ENCODE measurements at places on chromosomes 3 and 15.

- no peak for DNase-seq
Measured at GRCh38 chr3:56536735-56537134, 20.2 kb upstream of the CCDC66 start.

DNA sequence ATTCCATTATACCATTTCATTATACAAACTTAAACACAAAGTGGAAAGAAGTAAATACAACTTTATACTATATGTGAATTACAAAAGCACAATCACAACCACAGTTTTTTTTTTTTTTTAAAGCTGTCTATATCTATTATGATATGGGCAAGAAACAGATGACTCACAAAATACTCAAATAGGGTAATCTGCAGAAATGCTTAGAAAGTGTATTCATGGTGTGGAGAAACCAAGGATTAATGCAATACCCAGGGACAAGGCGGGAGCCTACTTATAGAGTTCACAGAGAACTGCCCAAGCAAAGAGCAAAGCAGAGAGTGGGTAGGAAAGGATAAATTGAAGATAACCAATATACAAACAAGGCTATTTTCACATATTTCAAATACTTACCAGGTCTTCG, 332.0 kb downstream of the FHIT start:
- no peak for DNase-seq

DNA sequence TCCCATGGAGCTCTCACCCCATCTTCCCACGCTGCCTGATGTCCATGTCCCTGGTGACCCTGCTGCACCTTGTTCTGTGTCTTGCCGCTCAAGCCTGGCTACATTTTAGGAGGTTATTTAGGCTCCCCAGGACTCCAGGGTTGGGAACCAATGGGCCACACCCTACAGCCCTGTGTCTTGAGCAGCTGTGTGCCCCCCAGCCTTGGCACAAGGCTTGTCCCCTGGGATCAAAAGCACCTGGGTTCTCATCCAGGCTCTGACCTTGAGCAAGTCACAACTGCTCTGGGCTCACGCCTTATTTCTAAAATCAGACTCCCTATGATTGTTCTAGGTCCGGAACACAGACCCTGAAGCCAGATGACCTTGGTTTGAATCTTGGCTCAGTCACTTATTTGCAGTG, 14.1 kb downstream of the SPSB4 start:
- no peak for DNase-seq

DNA sequence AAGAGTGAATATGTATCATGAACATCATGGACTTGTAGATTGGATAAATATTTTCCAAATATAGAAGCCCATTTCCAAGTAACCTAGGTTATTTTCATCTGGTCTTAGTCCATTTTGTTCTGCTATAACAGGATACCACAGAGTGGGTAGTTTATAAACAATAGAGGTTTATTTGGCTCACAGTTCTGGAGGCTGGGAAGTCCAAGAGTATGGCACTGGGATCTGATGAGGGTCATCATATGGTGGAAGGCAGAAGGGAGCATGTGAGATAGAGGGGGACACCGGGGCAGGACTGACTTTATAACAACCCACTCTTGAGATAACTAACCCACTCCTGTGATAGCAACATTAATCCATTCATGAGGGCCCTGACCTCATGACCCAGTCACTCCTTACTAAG, 9.4 kb upstream of the MGA start:
- DNase-seq, result no peak

- DNase-seq, result no peak
Measured at GRCh38 chr3:21154911-21155310, 596.1 kb downstream of the ZNF385D start.

DNA sequence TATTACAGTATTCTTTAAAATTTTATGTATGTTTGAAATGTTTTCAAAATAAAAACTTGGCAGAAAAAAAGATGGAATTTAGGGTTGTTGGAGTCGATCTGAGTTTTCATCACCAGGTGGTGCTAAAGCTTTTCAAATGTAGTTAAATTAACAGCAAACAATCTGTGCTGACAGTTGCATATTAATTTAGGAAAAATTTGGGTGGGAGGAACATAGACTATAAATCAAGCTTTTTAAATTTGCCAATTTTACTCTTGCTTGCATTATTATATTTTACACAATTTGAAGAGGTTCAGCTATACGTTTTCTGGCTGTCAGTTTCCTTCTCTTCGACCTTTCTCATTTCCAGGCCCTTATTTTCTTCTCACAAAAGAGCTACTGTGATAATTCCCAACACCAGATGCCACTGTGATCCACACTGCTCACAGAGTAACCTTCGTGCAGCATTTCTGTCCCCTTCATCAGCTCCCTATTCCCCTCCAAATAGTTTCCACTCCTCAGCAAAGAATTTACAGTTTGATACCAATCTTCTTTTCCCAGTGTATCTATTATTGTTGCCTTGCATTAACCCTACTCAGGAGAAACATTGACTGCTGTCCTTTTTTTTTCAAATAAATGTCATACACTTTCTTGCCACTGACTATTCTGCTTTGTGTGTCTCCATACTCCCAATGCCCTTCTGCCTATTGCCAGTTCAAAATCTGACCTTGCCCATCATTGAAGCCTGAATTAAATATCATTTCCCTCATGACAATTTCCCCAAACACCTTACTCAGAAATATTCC, 53.4 kb upstream of the EIF5A2 start:
- DNase-seq, result peak; percentile 74

- DNase-seq, result no peak
Measured at GRCh38 chr3:155354658-155355057, 61.2 kb upstream of the STRIT1 start.

GRCh38 chr3:41434781-41435180, 235.5 kb downstream of the CTNNB1 start:
- no peak for DNase-seq

DNA sequence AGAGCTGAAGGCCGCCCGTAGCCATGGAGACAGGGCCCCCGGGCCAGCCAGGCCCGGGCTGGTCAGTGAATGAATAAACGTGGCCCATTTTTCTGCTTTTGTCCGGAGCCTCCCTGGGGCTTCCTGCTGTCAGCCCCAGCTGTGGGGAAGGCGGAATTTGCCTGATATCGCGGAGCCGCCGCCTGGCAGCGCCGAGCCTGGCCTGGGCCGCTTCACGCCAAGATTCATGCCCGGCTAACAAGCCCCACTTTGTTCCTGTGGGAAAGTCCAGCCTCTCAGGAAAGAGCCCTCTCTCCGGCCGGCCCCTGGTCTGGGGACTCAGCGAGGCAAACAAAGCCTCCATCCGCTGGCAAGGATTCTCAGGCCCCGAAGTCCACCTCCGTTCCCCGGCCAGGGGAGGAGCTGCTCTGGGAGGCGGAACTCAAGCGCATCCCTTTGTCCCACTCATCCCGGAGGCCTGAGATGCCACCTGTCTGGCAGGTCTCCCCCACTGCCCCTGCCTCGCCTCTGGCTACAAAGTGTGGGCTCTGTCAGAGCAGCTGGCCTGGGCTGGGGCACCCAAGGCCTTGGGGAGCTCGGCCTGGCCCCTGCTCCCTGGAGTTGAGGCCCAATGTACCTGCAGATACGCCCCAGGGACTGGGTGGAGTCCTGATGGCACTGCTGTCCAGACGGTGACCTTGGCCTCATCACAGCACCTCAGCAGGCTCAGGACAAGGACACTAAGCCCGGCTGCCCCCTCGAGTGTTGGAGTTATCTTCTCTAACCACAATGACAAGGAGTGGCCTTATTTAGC, 51.6 kb upstream of the SLC6A11 start:
- DNase-seq, result no peak

DNA sequence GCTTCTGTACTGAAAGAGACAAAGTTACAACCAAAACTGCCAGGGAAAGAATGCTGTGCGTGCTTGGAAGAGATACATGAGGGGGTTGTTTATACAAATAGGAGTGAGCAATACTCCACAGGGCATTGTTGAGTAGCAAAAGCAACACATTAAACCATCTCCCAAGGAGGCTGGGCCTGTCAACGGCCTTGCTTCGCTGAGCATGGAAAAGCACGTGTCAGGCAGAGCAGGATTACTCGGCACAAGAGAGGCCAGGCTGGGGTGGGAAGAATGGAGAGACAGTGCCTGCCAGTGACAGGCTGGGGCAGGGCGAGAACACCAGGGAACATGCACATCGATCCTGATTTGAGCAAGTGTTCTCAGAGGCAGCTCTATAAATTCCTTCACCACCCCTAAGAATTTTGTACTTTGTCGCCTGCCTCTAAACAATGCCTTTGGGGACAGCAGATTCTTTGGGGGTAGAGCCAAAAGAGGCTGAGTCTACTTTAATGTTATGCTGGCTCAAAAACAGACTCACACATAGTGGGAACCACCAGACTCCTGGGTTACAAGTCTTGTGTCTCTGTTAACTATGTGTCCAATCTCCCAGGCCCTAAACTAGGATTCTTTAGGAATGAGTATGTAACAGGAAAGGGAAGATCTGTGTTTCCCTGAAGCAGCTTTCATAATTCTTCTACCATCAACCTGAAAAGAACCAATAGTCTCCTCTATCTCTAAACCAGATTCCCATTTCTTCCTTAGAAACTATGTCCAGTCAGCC, 67.2 kb downstream of the LIPC start:
- DNase-seq, result no peak

- no peak for DNase-seq
Measured at GRCh38 chr3:38109580-38110313, 27.2 kb downstream of the ACAA1 start.

DNA sequence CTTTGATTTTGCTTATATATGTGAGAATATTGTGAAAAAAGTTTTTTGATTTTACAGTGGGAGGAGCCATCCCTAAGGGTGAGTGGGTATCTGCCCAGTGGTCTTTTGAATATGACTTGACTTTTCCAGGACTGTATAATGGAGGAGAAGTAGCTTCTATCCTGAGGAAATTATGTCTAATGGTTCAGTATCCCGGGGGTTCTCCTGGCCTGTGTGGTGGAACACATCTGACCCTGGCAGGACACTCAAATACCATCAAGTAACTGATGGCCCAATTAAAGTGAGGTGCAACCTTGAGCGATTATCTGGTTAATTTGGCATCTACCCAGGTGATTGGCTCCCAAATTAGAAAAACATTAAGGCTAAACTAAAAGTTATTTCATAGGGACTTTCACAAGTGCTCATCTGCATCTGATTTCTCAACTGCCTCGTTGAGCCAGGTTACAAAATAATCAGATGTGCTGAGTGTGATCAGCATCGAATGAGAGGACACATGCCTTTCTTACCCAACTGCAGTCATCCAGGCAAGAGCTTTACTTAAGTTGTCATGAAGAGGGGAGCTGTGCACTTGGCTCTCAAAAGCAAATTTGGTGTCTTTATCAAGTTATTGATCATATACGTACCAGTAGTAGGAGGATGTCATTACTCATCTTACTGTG, 201.4 kb downstream of the IL5RA start:
- no peak for DNase-seq

GRCh38 chr15:93720607-93721006, 510.8 kb upstream of the MCTP2 start:
- no peak for DNase-seq

GRCh38 chr3:196020373-196020772, 61.5 kb downstream of the TFRC start:
- DNase-seq, result no peak

- DNase-seq, result no peak
Measured at GRCh38 chr15:25251700-25252390, 187.0 kb downstream of the UBE3A start.

GRCh38 chr3:59251869-59252268, 202.0 kb upstream of the CFAP20DC start:
- DNase-seq, result no peak

DNA sequence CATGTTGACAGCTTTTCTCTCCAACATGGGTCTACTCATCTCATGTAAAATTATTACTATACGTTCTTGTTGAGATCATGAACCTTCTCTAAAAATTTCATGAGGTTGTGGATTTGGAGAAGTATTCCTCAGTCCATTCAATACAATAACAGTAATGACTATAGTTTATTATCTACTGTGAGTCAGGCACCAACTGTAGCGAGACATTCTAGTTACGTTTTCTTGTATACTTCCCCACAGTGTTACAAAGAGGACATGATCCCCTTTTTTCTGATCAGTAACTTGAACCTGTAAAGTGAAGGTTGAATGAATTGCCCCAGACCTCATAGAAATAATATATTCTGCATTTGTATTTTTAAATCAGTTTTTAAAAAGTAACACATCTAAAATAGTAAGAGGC, 76.4 kb downstream of the AKAP13 start:
- no peak for DNase-seq

- DNase-seq, result no peak
Measured at GRCh38 chr3:119570229-119570628, 9.1 kb upstream of the ADPRH start.

DNA sequence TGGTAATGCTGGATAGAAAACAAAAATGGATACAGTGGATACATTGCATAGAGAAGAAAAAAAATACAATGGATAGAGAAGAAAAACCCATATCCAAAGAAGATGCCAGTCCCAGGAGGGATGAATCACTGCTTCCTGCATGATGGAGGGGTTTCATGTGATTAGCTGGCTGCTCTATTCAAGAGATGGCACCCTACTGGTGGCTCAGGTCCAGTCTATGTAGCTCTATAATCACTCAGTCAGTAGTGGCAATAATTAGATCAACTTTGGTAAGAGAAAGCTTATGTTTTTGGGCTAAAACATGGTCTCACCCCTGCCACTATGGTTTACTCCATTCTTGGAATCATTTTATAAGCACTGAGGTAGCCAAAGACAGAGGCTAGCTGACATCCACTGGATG, 33.7 kb upstream of the NOX5 start:
- DNase-seq, result no peak

- no peak for DNase-seq
Measured at GRCh38 chr3:187198490-187198889, 1.2 kb downstream of the RTP1 start.

GRCh38 chr3:197376020-197376419, 77.6 kb upstream of the DLG1 start:
- DNase-seq, result no peak

- DNase-seq, result no peak
Measured at GRCh38 chr15:73022161-73022560, 30.1 kb upstream of the NEO1 start.

DNA sequence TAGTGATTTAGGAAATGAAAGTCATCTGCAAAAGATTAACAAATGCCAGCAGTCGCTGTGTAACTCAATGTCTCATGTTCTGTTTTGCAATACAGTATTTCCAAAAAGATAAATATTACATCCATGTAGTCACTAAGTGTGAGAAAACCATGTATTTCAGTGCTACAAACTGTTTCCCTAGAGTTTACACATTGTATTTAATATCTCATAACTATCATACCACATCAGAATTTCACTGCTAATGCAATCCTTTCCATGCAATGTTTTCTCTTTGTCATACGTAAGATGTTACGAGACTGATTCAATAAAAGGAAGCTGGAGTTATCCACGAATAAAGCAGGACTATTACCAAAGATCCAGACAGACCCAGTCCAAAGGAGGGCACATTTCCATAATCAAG, 269.4 kb downstream of the GBE1 start:
- DNase-seq, result no peak

GRCh38 chr3:22713936-22714335, 489.2 kb upstream of the UBE2E2 start:
- DNase-seq, result peak; percentile 84

- DNase-seq, result no peak
Measured at GRCh38 chr15:80514071-80514780, 110.0 kb downstream of the ARNT2 start.

GRCh38 chr15:37007301-37007700, 93.0 kb downstream of the MEIS2 start:
- DNase-seq, result no peak

- no peak for DNase-seq
Measured at GRCh38 chr3:59935025-59935424, 885.2 kb upstream of the CFAP20DC start.

- no peak for DNase-seq
Measured at GRCh38 chr3:194588236-194588635, 45.0 kb downstream of the TMEM44 start.

- DNase-seq, result no peak
Measured at GRCh38 chr3:104648823-104649222, 717.9 kb upstream of the ALCAM start.

- no peak for DNase-seq
Measured at GRCh38 chr3:79380581-79380980, 387.2 kb downstream of the ROBO1 start.

Data from Kasumi-1 (cell line).